ENCODE measurements at places on chromosomes 3 and 15.

DNA sequence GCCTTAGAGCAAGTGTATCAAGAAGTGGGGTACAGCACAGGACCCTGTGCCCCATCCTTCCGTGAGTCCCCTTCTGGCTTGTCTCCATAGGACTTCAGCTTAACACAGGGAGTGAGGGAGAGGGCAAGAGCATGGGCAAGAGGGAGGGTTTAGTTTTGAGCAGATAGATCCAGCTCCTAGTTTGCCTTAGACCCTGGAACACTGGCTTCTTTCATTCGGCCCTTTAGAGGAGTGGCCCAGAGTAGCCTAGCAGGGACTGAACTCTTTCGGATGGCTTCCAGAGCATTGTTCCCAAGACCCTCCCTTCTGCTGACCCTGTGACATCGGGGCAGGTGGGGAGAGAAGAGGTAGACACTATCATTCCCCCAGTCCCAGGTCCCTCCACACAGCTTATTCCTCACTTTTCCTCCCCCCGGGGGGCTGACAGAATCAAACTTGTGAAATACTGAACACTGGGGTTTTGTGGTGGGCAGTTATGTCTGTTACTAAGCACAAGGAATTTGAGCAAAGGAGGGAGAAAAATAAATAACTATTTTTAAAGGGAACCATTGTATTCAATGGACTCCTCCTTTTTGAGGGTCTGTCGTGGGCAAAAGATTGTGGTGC is 289.6 kb upstream of the C2CD4B start:
- DNase-seq: no peak

- DNase-seq: no peak
Measured at GRCh38 chr3:143152043-143152442, 32.5 kb downstream of the CHST2 start.

DNA sequence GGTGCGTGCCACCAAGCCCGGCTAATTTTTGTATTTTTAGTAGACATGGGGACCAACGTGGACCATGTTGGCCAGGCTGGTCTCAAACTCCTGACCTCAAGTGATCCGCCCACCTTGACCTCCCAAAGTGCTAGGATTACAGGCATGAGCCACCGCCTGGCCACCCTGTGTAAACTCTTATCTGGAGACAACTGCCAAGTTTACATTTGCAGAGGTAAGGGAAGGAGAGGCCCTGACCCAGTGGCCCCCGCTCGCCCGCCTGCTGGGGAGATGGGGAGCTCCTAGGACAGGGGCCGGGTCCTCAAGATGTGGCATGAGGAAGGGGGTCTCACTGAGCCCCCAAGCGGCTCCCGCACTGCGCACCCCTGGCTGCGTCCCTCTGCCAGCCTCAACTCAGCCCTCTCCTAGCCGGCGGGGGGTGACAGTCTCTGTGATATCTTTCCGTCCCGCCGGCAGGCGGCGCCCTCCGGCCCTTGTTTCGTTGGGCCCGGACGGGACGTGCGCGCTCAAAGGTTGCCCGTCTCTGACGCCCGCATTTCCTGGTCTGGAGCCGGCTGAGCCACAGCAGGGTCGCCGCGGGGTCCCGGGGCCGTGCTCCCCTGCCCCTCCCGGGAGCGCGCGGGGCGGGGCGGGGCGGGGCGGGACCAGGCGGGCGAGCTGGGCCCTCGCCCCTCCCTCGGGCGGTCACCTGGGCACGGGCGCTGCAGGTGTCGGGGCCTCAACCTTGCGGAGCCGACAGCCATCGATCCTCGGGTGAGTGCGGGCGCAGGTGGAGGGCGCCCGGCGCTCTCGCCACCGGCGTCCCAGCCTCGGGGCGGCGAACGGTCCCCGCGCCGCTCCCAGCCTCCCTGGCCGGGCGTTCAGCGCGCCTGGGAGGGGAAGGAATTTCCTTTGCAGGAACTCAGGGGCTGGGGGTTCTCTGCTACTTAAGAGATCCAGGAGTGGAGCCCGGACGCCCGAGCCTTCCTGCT is at the start of gene GPR160:
Gene GPR160 (plus strand): TSS at position 533 of the 971 bp plus-strand sequence. CDS start 45,978 bp downstream, outside the sequence.
- peak; percentile 40 for DNase-seq

GRCh38 chr15:39140060-39140604 is 440.7 kb upstream of the THBS1 start:
- DNase-seq: peak; percentile 85

GRCh38 chr3:64143409-64144130 is 81.7 kb downstream of the PRICKLE2 start:
- peak; percentile 73 for DNase-seq

DNA sequence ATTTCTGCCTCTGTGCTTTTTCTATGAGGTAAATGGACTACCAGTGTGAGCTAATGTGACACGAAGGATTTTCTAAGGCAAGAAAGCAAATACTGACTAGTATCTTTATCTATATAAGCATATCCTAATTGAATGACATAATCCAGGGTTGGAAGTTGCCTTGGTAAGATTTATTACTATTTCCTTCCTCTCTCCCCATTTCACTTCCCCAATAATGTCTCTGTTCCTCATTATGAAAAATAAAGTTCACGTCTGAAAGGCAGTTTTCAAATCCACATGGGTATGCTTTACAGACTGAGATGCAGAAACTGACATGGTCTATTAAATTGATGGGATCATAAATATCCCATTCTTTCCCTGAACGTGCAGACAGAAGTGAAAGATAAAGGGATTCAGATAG is 86.0 kb downstream of the DTWD1 start:
- DNase-seq: no peak
